ENCODE measurements at places on chromosomes 6 and 20. TPM values are rescaled to one million over a fixed set of nuclear protein-coding genes. Genes with fewer than 3 reads are reported as not detected.
A peak's percentile ranks its signal among the peaks of the same experiment; 100 is the strongest.

GRCh38 chr20:51306521-51307358 is 235.8 kb downstream of the NFATC2 start:
- DNase-seq: no peak

- DNase-seq: no peak
Observed at GRCh38 chr6:158647501-158647900, 2.4 kb upstream of the SYTL3 start.

- no peak for DNase-seq
Observed at GRCh38 chr6:45494416-45495135, 116.8 kb upstream of the SUPT3H start.

The PREX1 gene
- total RNA-seq: 10.9 TPM

The SYNGAP1 gene
- 3.3 TPM for total RNA-seq

DNA sequence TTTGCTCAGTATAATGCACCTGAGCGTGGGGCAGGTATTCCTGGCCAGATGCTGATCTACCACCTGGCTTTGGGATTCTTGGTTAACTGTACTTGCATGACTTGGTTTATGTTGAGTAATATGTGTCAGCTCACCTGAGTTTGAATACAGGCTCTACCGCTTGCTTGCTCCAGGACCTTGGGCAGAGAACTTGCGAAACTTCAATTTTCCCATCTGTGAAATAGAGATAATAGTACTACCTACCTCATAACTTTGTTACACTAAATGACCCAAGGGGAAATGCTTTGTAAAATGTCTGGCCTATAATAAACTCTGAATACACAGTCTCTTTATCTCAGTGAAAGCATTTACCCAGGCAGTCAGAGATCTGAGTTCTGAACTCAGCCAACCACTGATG is 51.8 kb downstream of the SCAND1 start:
- no peak for DNase-seq

DNA sequence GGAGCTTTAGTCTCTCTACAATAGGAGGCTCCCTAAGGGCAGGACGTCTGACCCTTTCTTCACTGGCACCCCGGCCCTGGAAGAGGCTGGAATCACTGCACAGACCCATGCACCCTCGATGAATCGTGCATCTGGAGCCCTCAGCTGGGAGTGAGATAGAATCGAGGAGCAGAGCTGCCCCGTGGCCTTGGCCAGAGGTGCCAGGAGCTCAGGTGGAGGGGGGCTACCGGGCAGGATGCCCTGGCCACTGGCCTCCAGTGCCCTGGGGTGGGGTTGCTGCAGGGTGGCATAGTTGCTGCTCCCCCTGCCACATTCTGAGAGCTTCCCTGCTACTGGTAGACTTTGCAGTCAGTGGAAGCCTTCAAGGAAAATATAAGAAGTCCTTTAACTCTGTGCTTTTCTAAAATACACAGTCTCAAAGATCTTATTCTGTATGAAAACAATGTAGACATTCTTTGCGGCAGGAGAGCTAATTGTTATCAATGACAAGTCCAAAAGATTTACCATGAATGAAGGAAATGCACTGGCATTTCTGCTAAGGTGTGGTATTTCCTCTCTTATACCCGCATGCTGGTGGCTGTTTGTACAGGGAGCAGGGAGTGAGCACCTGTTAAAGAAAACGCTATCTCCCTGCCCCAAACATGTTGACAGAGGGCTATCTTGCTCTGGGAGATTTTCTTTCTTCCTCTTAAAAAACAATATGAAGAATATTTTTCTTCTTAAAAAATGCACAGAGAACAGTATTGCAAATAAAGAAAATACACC is 122.8 kb downstream of the C6orf118 start:
- DNase-seq: no peak

DNA sequence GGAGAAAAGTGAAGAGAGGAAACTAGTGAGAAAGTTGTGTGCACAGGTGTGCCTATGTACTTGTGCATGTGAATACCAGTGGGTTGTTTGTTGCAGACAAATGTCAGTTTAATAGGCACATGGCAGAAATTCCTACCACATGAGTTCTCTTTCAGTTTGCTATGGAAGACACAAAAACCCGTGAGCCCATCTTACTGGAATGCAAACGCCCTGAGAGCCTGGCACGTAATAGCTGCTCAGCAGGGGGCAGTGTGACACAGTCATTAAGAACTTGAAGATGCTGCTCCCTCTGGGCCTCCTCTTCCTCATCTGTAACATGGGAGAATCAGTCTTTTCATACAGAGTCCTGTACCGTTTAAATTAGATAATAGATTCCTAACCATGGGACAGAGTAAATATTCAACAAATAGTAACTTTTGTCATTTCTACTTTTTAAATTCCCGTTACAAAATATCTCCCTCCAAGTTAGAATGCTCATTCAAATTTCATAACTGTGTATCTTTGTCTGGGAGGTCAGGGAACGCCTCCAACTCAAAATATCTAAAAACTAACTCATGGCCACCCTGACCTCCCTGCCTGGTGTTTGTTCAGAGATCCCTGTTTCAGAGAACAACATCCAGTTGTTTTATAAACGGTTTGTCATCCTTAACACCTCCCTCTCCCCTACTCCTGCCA is 802.9 kb downstream of the MAFB start:
- DNase-seq: peak; percentile 9

DNA sequence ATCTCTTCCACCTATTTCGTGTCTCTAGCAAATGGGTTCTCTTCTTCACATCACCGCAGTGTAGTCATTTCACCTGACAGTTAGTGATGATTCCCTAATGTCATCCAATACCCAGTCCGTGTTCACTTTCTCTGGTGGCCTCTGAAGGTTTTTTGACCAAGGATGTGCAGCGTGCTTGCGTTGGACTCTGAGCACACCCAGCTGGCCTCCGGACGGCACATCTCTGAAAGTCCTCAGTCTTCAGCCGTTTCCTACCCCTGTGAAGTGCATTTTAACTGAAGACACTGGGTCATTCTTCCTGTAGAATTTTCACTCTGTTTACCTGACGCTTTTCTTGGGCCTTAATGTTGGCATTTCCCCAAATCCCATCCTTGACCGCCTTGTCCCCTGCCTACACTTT is 98.7 kb downstream of the ERMARD start:
- DNase-seq: no peak

GRCh38 chr6:108295676-108296075 is 822 bp downstream of the AFG1L start:
- DNase-seq: no peak

- no peak for DNase-seq
Observed at GRCh38 chr6:118704915-118705314, 53.5 kb upstream of the CEP85L start.

The CTCFL gene
- total RNA-seq: not detected

DNA sequence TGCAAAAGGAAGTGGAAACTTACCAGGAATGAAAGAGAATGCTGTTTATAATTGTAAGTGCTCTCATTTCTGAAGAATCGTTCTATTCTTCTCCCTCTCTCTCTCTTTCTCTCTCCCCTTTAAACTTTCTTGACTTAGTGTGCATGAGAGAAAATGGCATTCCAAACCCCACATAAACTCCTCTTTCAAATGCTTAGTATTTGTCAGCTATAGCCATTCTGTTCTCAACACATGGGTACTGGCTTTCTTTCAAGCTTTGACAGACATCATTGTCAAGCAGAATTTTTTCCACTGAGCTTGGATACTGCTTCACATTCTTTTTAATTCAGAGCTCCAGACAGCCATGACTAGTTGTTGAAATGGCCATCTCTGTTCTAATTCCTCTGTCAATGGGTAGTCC is 51.1 kb upstream of the PREP start:
- DNase-seq: no peak

The PRRC2A gene
- total RNA-seq: 64.7 TPM

The LHFPL5 gene
- total RNA-seq: not detected
